Esophagus squamous epithelium (tissue), 5 donors: ENCODE measurements at places on chromosomes 6 and 20.

GRCh38 chr6:64774881-64775280, 932.1 kb downstream of the EYS start:
- DNase-seq, result no peak

DNA sequence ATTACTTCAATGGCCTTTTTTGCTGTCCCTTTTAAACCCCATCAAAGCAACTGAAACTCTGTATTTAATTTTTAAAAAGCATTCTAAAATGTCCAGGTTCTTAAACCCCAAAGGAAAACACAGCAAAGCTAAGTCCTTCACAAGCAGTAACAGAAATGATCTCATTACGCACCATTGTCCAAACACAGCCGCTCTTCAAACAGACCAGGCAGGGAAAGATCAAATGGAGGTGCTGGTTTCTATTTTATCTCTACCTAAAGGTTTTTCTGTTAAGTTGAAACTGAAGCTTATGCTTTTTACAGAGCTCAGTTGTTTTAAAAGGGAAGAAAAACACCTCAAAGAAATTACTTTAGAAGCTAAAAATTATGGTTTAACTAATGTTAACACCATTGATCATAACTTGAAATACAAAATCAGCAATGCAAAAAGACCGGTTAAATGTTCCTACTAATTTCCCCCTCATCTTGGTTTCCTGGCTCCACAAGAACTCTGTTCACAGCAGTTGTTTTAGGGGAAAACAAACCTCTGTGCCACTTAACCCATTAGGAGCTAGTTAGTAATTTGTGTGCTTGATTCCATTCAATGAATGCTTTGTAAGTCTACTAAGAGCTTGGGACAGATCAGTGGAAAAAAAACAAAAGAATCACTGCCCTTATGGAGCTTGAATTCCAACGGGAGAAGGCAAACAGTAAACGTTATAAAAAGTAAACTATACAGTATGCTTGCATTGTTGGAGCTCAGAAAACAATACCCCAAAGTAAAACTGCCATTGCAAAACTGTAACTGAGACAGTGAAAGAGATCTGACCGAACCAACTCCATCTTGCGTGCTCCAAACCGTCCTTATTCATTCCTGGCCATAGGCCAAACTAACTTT, 87.4 kb downstream of the CD24 start:
- DNase-seq, result no peak

DNA sequence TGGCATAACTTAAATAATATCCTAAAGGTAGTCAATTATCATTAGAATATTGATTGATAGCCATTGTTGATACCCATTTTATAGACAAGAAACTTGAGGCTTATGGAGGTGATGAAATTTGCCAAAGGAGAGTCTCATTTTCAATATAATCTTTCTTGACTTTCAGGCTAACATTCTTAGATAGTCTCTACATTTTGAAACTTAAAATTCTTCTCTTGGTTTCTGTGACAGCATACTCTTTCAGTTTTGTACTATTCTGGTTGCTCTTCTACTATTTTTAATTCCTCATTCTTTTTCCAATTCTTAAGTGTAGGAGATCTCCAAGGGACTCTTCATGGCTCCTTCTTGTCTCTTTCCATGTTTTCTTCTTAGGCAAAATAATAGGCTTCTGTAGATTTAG, 3.7 kb upstream of the SH3BGRL2 start:
- no peak for DNase-seq

- DNase-seq, result no peak
Observed at GRCh38 chr6:99833034-99833433, 161.0 kb downstream of the MCHR2 start.

DNA sequence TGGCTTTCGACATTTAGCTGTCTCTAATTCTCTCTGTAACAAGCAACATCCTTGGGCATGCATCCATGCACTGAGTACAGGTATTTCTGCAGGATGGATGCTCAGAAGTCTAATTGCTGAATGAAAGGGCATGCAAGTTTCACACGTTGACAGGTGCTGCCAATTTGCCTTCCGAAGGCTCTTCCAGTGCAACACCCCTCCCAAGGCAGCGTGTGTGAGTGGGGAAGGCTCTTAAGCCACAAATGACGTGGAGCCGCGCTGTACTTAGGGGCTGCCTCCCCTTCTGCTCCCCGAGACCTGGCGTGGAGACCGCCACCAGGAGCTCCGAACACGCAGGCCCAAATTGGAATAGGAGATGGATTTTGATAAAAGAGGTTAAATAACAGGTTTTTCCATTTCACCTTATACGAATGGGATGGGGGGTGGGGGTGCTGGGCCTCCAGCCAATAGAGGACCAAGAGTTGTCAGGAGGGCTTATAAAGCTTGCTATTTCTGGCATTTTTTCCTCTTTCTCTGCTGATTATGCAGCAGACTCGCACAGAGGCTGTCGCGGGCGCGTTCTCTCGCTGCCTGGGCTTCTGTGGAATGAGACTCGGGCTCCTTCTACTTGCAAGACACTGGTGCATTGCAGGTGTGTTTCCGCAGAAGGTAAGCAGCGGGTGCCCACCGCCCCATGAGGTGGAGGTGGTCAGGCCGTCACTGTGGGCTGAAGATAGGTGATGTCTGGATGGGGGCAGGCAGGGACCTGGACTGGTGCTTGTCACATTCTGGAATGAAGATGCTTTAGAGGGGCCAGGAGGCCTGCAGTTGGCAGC, 30.9 kb downstream of the TOX2 start:
- no peak for DNase-seq

DNA sequence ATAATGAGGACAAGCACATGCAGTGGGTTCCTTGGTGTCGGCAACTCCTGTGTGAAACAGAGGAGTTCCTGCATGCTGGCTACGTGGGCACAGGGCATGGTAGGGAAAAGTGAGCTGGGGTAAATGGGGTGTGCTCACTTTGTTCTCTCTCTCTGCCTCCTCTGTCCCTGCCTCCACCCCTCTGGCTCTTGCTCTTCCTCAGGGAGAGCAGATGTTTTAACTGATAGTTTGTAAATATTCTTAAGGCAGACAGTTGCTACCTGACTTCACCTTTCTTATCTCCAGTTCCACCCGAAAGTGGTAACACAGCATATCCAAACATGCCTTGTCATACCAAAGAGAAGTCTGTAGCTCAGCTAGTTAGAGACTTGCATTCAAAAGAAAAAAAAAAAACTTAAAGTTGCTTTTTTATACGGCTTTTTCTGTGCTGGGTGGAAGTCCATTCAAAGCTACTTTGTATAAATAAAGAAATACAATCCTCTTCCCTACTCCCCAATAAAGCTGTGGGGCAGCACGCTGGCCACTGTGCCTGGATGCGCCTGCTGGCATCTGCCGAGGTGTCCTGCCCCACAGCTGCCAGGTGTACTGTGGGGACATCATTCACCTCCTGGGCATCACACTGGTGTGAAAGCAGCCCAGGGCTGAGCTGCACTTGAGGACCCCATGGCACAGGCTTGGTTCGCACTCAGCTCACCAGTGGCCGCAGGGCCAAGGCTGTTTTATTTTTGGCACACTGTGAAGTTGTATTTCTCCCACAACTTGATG, 93.6 kb downstream of the FOXC1 start:
- DNase-seq, result no peak

- no peak for DNase-seq
Observed at GRCh38 chr6:16292942-16293341, 54.6 kb downstream of the GMPR start.

GRCh38 chr6:2651536-2651935, 99.2 kb downstream of the MYLK4 start:
- no peak for DNase-seq

DNA sequence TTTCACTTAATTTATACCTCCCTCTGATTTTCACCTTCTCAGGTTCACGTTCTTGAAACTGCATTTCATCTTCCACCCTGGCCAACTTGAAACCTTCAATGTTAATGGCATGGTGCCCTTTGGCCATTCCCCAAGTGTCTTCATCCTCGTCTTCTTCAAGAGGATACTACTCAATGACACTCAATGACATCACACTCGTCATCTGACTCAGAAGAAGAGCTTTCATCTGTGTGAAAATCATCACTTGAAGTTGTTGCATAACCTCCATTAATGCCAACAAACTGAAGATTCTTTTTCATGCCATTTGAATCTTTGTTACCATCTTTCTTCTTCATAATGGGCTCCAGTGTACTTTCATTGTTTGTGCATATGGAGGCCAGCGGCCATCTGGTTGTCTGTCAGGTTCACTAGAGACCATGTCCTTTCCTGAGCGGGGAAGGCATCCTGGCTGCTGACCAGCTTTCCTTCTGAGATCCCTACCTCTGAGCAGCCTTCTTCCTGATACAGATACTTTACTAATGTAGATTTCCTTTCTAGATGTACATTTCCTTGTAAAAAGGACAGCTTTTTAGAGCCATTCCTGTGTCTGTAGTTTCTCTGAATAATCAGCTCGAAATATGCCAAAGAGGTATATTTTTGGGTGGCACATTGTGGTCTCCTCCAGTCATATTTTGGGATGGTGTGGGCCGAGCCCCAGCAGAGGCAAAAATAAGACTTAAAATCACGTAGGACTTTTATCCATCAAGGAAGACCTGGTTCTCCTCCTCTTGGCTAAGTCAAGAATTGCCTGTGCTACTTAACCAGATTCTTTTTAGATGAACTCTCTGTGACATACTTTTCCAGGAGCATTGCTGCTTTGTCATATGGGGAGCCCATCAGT, 21.3 kb downstream of the TRMT6 start:
- DNase-seq, result no peak

DNA sequence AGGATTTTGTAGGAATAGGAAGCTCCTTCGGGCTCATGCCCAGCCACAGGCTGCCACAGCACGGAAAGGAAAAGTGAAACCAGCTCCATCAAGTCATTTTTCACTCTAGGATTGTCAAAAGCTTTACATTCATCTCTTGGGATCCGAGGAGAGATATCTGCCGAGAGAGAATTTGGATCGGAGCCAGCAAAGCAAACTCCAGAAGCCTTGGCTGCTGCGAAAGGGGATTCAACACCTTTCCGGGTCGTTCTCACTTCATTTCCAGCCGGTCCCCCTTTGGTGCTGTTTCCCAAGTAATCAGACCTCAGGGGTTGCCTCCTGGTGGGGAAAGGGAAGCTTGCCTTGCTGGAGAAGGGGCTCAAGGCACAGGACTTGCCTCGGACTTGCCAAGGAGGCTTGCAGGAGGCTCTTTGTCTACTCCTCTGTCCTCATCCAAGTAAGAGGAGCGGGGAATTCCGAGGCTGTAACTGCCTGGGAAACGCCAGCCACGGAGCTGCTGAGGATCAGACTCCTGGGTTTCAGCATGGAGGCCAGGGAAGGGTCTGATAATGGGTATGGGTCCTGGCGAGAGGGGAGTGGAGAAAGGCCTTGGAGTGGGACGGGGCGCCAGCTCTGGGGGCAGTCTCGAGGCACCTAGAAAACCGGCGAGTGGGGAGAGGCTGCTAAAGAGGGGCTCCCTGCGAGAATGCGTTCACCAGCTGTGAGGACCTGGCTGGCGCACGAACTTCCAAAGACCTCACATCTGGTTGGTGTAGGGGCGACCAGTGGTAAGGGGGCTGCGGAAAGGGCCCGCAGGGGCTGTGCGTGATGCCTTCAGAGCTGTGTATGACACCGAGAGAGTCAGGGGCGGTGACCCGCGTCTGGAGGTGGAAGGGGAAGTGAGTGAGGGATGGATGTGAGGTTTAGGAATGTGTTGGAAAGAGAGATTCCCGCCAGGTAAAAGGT, 702 bp downstream of the ETV7 start:
- no peak for DNase-seq

DNA sequence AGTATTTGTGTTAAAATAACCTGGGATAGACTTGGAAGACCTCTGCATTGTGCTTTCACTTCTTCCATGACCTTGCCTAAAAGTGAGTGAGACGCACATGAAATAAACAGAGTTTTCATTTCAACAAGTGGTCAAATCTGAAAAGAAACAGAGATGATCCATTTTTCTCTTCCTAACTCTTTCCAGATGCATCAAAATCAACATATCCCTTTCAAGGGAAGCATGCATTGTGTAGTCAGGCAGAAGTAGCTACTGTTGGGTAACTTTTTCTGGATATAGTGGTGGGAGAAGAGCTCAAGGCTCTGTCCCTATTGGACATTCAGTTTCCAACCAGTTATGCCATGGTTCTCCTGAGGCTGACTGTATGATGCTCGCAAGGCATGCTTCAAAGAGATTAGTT, 233.0 kb upstream of the JAG1 start:
- DNase-seq, result no peak

GRCh38 chr20:41200446-41201202, 63.3 kb downstream of the PLCG1 start:
- DNase-seq, result no peak

GRCh38 chr20:21182832-21183563, 57.1 kb downstream of the KIZ start:
- no peak for DNase-seq

GRCh38 chr6:24927277-24927955, 8.3 kb downstream of the RIPOR2 start:
- no peak for DNase-seq

DNA sequence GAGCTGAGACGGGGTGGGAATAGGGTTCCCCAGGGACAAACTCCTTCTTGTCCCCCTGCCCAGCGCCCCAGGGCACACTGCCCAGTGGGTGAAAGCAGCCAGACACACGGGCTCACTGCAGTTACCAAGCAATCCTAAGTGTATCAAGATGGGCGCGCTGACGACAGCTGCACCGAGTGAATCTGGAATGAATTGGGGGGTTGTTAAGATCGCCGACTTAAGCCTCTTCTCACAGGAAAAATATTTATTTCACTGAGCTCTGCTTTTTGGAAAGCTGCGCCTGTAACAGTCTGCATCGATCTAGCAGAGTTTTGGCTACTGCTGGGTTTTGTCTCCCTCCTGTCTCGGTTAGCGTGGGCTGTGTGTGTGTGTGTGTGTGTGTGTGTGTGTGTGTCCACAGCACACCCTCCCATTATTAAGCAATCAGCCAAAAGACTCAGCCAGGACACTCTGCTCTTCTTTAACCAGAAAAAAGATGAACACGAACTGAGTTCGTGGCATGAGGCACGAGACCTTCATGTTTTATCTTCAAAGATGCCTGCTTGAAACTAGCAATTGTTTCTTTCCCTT, 35.9 kb downstream of the RIPOR3 start:
- no peak for DNase-seq

DNA sequence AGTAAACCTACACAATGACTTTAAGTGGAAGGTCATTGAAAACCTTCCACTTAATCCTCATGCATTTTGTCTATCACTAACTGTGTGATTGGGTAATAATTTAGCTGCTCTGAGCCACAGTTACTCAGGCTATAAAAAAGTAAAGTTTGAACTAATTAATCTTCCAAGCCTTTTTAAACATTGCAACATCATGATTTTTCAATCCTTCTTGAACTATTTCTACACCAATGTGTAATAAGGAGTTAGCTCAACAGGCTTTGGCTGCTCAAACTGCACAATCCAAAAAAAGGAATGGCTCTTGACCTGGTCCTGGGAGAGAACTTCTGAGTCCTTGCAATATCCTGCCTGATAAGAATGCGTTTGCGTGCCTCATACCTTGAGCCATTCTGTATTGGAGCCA, 34.8 kb upstream of the FILIP1 start:
- DNase-seq, result no peak

GRCh38 chr20:57902473-57902872, 192.7 kb upstream of the PMEPA1 start:
- DNase-seq, result no peak

GRCh38 chr20:20608641-20609040, 103.8 kb downstream of the RALGAPA2 start:
- DNase-seq, result no peak

- no peak for DNase-seq
Observed at GRCh38 chr20:48679599-48679998, 148.2 kb downstream of the PREX1 start.

GRCh38 chr6:36852481-36853147, 13.4 kb upstream of the CPNE5 start:
- no peak for DNase-seq
